ENCODE measurements at places on chromosomes 2 and 18.
A peak's percentile ranks its signal among the peaks of the same experiment; 100 is the strongest.

GRCh38 chr18:13218997-13219396 is 437 bp downstream of the LDLRAD4 start:
- DNase-seq: no peak

DNA sequence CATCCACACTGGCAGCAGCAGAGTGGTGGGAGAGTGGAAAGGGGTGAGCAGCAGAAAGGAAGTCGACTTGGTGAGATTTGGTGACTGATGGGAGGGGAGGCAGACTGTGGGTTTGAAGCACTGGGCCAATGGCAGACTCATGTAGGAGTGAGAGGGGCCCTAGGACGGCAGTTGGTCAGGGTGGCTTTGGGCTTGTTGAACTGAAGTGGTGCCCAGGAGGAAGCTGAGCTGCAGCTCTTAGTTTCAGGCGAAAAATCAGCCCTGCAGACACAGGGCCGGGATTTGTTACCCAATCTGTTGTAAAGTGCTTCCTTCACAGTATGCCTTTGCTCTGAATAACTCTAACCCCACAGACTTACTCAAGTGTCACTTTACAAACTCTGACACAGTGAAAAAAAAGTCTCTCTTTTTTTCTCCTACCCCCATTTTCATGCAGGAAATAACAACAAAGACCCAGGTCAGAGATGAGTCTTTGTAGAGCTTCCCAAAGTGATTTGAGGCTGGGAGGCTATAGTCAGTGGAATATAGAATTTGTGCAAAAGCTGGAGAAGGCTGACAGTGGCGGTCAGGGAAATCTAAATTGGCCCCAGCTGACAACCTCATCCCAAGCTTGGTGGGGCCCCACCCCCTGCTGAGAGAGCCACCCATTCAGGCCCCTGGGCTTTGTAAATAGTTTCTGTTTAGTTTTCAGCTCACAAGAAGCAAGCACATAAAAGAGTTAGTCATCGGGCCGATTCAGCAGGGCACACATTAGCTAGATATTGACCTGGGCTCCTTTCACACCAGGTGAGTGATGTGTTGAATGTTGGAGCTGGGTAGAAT is 226.9 kb downstream of the VAPA start:
- DNase-seq: no peak

GRCh38 chr2:102367331-102367971 is 11.9 kb downstream of the IL18R1 start:
- DNase-seq: no peak

DNA sequence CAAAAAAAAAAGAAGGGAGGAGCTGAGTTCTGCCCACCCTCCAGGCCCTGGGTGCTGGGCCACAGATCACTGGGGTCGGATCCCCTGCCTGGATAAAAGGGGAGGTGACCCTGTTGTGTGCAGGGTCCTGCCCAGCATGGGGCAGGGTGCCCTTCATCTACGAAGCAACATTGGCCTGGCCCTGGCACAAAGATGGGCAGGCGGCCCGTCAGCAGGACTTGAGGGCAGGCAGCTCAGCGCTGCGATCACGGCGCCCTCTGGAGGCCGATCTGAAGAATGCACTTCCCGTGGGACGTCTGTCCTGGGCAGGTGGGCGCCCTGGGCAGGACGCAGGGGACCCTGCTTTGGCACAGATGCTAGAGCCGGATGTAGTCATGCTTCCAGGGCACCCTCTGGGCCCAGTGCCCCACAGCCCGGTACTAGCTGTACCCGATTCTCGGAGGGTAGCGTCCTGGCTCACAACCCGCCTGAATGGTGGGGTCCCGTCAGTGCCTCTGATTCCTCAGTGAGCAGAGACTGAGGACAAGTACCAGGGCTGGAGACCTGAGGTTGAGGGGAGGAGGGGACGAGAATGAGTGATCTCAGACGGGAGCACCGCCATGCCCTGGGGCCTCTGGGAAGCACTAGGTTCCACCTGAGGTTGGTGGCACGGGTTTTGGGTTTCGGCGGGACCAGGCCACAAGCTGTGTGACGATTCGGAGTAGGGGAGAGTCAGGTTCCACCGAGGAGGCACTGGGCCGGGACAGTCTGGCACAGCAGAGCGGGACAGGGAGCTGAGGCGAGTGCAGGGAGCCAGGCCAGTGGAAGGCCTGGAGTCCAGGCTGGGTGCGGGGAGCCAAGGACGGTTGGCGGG is 18.0 kb downstream of the ARID5A start:
- peak; percentile 43 for DNase-seq

- DNase-seq: no peak
Observed at GRCh38 chr2:79964966-79965365, 339.6 kb downstream of the LRRTM1 start.

DNA sequence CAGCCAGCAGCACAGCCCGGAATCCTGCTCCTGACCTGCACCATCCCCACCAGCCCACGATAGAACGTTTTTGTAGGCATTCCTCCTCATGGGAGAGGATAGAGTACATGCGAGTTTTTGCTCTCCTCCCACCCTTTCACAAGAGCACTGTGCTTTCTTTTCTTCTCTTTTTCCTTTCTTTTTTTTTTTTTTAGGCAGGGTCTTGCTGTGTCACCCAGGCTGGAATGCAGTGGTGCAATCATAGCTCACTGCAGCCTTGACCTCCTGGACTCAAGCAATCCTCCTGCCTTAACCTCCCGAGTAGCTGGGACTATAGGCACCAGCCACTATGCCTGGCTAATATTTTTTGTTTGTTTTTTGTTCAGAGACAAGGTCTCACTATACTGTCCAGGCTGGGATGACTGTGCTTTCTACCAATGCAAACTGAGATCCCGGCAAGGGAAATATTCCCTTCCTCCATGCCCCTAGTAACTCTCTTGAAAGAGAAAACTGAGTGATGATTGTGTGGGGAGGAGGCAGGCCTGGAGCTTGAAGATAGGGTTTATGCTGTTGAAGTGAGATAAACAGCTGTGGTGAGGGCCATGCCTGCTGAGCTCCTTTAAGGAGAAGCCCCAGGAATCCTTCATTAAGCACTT is 82.6 kb upstream of the TXNDC2 start:
- DNase-seq: no peak

- DNase-seq: no peak
Observed at GRCh38 chr2:182503886-182504285, 77.0 kb upstream of the PDE1A start.

- DNase-seq: peak; percentile 37
Observed at GRCh38 chr2:224584785-224585210, 365 bp downstream of the CUL3 start.

- DNase-seq: no peak
Observed at GRCh38 chr2:238130111-238130695, 8.3 kb upstream of the KLHL30 start.

DNA sequence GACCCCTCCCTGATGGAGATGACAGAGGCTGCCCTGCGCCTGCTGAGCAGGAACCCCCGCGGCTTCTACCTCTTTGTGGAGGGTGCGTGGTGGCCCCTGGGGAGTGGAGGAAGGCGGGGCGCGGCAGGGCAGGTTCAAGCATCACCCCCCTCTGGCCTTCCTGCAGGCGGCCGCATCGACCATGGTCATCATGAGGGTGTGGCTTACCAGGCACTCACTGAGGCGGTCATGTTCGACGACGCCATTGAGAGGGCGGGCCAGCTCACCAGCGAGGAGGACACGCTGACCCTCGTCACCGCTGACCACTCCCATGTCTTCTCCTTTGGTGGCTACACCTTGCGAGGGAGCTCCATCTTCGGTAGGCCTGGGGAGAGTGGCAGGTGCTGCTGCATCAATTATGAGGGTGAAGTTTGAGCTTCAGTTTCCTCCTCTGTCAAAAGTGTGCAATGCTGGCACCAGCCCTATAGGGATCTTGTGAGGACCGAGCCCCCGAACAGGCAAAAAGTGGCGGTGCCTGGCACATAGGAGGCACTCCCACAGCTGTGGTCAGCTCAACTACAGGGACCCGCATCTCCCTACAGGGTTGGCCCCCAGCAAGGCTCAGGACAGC is 2.2 kb downstream of the ALPI start:
- no peak for DNase-seq

DNA sequence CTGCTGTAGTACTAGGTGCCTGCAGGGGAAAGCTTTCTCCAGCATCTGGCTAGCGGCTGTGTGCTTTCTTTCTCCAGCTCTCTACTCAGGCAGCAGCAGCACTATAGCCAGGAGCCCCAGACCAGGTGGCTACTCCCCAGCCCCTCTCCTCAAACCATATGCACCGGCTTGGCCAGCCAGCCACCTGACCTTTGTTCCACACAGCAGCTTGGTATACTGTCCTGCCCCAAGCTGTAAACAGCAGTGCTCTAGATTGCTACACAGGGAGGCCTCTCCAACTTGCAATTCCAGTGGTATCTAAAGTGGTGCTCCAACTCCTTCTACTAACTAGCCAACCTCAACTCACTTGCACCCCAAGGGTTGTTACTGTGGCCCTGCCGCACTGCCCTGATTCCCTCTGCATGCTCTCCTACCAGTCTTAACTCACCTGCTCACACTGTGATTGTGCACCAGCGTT is 19.6 kb downstream of the LDAH start:
- DNase-seq: no peak

DNA sequence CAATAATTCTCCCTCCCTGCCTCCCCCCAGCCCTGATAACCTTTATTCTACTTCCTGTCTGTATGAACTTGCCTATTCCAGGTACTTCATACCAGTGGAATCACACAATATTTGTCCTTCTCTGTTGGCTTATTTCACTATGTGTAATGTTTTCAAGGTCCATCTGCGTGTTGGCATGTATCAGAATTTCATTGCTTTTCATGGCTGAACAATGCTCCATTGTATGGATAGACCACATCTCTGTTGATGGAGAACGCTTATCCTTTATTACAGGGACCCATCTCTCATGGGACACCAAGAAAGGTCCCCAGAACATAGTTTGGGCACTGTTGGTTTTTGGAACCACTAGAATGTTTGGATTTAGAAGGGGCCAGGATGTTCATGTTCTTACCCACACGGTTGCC is 40.2 kb downstream of the ATOH8 start:
- DNase-seq: no peak

DNA sequence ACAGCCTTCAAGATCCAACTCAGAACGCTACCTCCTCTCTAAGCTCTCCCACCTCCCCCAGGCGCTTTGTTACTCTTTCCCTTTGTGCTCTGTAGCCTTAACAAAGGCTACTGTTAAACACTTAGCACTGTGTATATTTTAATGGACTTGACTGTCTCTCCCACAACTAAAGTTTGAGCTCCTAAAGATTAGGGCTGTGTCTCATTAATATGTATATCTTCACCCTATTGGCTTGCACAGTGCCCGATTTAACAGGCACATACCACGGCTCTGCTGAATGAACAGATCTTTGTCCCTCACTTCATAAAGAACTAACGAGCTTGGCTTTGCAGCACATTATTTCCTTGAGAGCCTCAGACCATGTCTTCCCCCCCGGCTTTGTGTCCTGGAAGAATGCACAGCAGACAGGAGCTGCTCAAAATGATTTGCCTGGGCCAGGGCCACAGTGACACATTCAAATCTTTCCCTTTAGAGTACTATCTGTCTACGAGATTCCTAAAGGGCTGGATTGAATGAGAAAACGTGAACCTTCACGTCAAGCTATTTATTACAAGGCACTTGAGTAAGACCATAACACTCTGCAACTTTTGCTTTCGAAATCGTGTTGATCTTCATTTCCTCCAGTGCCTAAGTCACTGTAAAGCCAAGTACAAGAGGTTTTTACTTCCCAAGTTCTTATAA is 22.1 kb downstream of the ABHD3 start:
- DNase-seq: no peak

DNA sequence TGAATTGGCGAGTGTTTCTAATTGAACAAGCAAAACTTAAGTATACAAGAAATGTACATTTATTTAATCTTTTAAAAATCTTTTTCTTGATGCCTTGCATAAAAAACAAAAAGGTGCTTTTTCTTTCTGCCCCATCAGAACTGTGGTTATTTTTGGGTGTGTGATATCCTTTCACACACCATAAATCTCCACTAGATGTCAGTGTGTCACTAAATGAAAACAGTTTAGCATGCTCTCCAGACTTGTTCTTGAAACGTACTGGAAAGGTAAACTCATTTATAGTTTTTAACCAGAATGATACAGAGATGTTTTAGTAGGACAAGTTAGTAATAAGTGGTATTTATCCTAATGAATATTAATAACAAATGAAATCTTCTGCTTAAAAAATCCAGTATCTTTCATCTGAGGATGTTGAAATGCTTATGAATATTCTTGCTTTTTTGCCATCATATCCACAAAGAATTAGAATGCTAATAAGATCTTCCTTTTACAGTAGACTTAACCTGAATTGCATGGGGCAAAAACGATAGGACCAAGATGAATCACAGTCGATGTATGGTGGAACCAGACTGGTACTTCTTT is 96.8 kb downstream of the UBE2E3 start:
- DNase-seq: no peak

DNA sequence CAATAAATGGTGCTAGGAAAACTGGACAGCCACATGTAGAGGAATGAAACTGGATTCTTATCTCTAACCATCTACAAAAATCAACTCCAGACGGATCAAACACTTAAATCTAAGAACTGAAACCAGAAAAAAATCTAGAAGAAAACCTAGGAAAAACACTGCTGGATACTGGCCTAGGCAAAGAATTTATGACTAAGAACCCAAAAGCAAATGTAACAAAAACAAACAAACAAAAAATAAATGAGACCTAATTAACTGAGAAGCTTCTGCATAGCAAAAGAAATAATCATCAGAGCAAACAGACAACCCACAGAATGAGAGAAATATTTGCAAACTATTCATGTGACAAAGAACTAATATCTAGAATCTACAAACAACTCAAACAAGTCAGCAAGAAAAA is 314.0 kb upstream of the REV1 start:
- no peak for DNase-seq

- DNase-seq: no peak
Observed at GRCh38 chr2:1374287-1374686, 39.0 kb upstream of the TPO start.

GRCh38 chr2:62381656-62382055 is 124.3 kb downstream of the TMEM17 start:
- no peak for DNase-seq

- DNase-seq: no peak
Observed at GRCh38 chr2:202154613-202155012, 81.6 kb downstream of the KIAA2012 start.

- peak; percentile 47 for DNase-seq
Observed at GRCh38 chr2:203719456-203720410, 13.3 kb downstream of the CD28 start.

GRCh38 chr2:101096619-101097142 is 54.5 kb downstream of the TBC1D8 start:
- no peak for DNase-seq

GRCh38 chr18:64713284-64713683 is 564.4 kb upstream of the LINC00305 start:
- DNase-seq: no peak

DNA sequence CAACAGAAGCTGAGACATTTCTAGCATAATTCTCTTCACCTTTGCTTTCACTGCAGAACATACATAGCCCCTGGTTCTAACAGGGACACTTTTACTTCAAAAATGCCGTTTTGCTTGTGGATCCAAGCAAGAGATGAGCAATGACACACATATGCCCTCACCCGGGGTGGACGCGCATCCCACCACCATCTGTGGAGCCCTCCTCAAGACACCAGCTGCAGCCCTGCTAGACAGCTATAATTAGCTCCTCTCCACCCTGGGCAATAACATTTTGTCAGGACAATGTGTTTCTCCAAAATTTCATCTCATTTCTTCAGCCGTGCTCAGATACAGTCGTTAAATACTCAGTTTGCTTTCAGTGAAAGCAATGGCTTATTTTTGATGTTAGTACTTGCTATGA is 368.7 kb upstream of the RAB6C start:
- no peak for DNase-seq

- DNase-seq: no peak
Observed at GRCh38 chr2:226832061-226832460, 3.8 kb upstream of the RHBDD1 start.

GRCh38 chr2:119739580-119740255 is 20.0 kb upstream of the PTPN4 start:
- DNase-seq: no peak
